Inflammatory macrophage (primary cell): ENCODE measurements at places on chromosomes 4 and X.

DNA sequence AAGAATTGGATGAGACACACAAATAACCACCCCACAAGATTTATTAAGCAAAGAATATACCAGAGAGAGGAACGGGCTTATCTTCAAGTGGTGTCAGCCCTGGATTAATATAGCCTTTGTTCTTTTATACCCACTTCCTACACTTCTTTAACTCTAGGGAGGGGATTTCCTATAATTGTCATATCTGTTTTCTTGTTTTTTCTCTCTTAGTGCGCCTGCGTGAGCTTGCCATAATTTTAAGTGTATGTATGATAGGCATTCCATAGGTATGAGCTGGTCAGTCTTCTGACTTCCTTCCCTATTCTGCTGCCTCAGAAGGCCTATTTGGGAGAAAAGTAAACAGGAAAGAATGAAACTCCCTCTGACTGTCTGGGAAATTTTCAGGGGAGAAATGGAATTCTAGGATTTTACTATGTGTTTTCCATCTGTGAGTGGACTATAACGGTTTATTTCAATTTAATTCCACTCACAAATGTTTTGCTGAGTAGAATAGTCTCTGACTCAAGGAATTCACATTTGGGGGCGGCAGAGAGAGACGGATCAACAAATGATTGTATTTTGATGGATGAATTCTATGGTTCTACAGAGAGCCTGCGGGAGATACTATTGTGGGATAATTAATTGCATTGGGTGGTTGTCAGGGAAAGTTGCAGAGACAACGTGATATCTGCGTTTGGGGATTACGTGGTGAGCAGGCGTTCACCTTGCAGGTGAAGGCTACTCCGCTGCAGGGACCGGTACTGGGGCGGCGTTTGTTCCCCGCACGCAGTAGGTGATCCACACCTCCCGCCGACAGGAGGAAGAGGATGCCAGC is 626 bp upstream of the CEP135 start:
- DNase-seq: peak; percentile 75

GRCh38 chr4:36485885-36486284 is 204.5 kb downstream of the DTHD1 start:
- no peak for DNase-seq

DNA sequence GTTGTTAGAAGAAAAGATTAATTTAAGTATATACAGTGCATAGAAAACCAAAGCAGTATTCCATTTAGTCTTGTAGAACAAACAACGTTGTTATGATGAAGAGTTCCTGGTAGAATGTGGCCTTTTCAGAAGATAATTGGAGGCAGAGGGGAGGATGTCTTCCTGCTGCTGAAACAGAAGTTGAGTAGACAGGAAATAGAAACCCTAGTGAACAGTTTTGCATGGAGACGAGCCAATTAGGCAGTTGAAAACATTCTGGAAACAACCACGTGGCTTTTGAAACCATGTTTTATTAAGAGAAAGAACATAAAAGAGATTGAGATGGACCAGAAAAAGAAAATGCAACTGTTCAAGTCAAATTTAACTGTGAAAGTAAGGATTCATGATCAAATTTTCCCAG is 325.2 kb downstream of the CAMK2D start:
- no peak for DNase-seq

DNA sequence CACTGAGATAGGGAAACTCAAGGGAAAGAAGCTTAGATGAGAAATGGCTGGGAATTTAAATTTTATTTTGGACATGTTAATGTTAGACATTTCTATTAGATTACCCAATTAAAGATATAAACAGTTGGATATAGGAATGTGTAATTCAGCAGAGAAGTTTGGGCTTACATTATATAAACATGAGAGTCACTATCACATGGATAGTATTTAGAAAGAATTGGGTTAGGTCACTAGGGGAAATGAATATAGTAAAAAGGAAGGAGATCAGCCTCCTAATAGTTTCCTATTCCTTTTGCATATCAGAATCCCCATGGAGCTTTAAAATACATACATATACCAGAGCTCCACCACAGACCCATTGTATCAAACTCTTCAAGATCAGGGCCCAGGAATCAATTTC is 19.6 kb upstream of the CXCL5 start:
- peak; percentile 88 for DNase-seq

DNA sequence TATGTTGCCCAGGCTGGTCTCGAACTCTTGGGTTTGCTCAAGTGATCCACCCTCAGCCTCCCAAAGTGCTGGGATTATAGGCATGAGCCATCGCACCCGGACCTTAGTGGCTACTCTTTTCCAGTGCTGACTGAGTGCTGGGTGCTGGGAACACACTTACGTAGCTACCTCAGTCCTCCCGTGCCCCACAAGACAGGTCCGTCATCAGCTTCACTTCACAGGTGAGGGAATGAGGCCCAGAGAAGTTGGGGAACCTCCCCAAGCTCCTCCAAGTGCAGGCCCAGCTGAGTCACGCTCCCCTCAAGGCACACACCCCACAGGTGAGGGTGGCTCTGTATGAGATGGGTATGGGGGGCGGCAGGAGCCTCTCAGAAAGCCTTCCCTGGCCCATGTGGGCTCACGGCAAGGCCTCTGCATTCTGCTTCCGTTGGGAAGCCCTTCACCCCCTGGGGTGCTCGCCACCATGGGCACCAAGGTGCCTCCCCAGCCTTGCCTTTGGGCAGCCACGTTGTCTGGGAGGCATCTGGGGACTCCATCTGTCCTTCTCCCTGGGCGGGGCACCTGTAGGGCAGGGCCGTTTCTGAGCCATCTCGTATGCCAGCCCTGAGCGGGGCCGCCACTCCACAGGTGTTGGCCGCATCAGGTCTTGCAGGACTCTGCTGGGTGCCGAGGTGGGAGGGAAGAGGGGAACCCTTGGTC is 28.4 kb downstream of the NSG1 start:
- DNase-seq: no peak

DNA sequence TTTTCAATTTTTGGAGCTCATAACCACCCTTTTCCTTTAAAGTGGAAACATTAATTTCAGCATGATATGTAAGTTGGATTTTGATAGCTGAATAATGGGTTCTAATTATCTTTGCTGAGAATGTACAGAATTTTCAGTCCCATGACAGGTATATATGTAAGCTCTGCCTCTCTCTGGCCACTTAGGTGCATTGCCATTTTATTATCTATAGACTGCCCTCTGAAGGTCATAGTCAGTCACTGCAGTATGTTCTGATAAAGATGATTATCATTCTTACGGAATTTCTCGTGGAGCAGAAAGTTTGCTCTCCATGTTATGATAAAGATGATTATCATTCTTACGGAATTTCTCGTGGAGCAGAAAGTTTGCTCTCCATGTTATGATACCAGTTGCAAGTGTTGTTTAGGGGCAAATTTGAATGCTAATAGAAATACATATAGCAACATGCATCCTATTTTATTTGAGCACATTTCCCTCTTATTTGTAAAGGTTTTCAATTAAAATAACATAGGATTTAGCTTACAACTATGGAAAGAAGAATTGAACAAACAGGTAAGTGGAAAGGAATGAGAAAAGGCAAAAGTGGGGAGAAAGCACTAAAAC is 10.4 kb downstream of the AFP start:
- peak; percentile 56 for DNase-seq

- DNase-seq: no peak
Observed at GRCh38 chr4:8422327-8422726, 18.2 kb downstream of the ACOX3 start.

- DNase-seq: no peak
Observed at GRCh38 chrX:17930850-17931249, 69.8 kb upstream of the RAI2 start.

DNA sequence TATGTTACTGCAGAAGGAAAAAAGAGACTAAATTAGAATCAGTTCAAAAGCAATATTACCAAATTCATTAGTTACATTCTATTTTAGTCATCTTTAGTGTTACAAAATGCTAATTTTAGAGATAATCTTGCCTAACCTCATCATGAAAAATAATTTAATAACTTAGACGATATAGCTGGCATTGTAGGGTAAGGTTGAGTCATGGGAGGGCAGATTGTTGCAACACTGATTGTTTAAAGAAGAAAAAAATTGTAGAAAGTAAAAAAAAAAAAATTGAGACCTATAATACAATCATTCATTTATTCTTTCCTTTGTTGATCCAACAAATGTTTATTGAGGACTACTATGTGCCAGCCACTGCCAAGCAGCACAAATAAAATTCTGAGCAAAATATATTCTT is 330.9 kb downstream of the GBA3 start:
- no peak for DNase-seq

DNA sequence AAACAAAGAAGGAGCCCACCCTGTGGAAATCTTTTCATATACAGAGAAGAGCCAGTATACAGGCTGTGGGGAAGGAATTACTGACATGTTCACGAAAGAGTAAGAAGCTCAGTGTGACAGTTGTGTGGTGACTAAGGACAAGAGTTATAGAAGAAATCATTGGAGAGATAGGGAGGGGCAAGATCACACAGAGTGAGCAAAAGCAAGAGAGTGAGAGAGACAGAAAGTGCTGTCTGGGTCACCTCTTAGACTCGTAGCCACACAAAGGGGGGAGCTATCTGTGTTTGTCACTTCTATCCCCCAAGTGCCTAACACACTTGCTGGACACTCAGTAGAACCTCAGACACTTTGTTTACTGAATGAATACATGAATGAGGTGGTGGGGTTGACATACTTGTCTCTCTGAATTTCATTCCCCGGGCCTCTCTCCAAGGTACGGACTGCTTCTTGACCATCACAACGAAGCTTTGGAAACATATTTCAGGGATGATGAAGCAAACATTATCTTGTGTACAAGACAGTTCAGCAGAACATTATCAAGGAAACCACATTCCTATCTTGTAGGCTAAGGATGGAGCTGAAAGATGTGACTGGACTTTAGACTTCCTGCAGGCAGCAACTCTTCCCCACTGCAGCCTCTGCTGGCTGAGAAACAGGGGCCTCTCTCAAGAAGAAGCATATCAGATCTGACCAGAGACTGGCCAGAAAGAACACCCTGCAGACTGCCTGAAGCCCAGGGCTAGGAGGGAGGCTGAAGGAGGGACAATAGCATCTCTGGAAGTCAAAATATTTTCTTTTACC is 168.2 kb downstream of the AMELX start:
- no peak for DNase-seq

DNA sequence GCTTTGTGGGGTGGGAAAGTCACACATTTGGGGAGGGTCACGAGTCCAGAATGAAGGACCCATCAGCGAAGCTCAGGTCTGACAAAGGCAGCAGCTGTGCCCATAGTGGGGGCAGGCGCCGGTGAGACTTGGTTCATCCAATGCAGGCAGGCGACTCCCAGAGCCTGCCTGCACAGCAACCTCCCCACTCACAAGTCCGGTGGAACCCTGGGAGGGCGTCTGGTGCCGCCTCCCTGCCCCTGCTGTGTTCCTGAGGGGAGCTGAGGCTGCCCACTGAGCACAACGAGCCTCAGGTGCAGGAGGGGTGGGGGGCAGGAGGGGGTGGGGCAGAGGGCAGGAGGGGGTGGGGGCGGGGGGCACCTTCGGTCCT is 13.7 kb downstream of the LRPAP1 start:
- DNase-seq: no peak

DNA sequence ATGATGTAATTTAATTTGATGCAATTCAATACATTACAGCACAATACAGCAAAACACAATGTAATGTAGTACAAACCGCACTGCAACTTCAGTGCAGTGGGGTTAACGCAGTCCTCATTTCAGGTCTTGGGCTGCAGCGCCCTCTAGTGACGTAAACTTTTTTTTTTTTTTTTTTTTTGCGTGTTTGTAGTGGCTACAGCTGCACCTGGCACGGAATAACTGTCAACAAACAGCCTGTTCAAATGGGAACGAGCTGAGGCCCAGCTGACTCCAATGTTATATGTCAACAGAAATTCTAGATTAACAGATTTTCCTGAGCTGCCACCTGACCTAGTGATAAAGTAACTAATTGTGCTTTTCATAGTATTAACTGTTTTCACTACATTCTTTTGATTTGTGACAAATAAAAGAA is 33.5 kb upstream of the RASSF6 start:
- peak; percentile 61 for DNase-seq

- no peak for DNase-seq
Observed at GRCh38 chr4:6573551-6573950, 1.4 kb upstream of the MAN2B2 start.

DNA sequence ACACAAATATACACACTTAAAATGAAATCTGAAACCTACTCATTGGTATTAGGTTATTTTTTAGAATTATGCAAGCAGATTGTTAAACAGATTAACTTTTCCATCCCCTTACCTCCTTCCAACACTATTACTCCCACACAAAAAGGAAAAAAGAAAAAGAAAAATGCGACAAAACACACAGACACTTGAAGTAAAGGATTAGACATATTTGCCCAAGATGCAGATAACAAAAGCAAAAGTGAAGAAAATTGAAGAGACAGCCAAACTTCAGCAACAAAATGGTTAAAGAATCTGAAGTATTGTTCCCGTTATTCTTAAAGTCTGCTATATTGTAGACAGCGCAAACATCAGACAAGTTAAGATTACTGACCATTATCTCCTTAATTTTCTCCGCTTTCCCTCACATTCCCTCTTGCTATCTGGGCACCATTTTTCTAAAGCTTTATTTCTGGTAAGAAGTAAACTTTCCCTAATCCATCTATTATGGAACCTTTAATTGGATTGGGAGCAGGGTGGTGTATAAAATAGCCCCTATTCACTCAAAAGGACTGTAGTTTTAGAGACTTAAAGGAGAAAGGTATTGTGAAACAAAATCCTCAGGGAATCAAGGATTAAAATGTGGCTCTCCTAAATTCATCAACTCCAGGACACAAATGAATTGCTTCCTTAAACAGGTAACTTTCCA is 34.7 kb upstream of the MAB21L2 start:
- DNase-seq: no peak

DNA sequence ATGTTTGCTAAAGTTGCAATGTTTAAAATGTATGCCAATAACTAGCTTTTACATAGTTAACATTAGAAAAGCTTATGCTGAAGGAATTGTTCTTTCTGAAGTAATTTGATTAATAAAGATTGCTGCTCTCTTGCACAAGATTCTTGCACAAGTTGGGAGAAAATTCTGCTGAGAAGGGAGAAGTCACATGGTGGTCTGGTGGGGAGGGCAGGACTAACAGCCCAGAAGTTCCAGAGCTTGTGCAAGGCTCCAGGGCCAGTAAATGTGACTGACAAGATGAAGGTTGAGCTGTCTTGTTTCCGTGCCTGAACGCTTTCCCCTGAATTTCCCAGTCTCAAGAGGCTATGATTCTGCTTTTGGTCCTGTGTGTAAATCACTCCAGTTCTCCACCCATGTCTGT is 112.9 kb upstream of the VCX start:
- no peak for DNase-seq

DNA sequence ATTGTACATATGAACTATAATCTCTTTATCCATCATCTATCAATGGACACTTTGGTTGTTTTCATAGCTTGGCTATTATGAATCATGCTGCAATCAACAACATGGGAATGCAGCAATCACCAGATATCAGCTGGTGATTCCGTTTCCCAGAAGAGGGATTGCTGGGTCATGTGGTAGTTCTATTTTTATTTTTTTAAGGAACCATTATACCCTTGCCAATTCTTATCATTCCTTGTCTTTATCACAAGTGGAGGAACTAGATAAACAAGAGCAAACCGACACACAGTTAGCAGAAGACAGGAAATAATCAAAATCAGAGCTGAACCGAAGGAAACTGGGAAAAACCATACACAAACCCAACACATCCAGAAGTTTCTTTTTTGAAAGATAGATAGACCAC is 14.5 kb upstream of the LNX1 start:
- no peak for DNase-seq

GRCh38 chrX:132652871-132653270 is 164.0 kb upstream of the MBNL3 start:
- no peak for DNase-seq

- DNase-seq: no peak
Observed at GRCh38 chr4:140335076-140335475, 38.4 kb upstream of the SCOC start.
